ENCODE measurements at places on chromosomes 5 and 9. TPM values are rescaled to one million over a fixed set of nuclear protein-coding genes. Genes with fewer than 3 reads are reported as not detected.

Gene TTC33
- total RNA-seq, result 15.4 TPM

Gene MLLT3
- 114 TPM for total RNA-seq

Gene LCN6
- total RNA-seq, result not detected

Gene TMED7
- 50.5 TPM for total RNA-seq

Gene ESM1
- total RNA-seq, result not detected

Gene WDR38
- total RNA-seq, result not detected

Gene GALNT12
- total RNA-seq, result 6.8 TPM
